WTC11 (cell line): ENCODE measurements at places on chromosomes 2 and 18.

DNA sequence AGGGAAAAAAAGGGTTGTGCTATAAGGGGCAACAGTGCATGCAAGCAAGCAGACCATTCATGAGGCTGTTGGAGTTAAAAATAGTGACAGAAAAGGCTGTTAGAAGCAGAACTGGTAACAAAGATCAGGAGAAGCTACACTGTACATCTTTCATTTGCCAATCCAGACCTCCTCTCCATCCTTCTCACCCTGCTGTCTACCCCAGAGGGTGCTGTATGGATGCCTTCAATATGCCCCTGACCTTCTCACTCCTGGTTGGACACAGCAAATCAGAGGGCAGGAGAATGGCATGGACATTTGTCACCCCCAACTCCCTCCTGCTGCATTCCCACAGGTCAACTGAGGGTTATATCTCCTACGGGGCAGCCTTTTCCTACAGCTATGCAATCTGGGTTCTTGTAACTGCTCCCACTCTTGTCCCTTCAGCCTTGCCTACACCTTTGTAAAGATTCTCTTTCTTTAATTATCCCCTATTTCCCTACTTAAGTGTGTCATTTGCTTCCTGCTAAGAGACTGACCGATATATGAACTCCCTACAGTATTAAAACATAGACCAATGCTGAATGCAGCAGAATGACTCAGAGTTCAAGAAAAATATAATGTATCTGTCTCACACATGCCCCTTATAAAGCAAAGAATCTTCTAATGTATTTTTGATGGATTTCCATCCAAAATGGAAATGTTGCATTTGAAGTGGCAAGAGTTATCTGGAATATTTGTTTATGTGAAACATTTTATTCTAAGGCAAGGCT lies 169.2 kb upstream of the NCKAP5 start:
- no peak for DNase-seq

GRCh38 chr2:128754246-128754724 lies 435.6 kb upstream of the HS6ST1 start:
- no peak for DNase-seq

- no peak for DNase-seq
Measured at GRCh38 chr18:22667616-22668422, 250.1 kb upstream of the CTAGE1 start.

GRCh38 chr2:53672881-53673522 lies 94.6 kb upstream of the CHAC2 start:
- DNase-seq, result no peak

GRCh38 chr2:48043131-48043700 lies 136.9 kb upstream of the FBXO11 start:
- DNase-seq, result no peak

- DNase-seq, result no peak
Measured at GRCh38 chr2:168611091-168611490, 155.0 kb downstream of the CERS6 start.

DNA sequence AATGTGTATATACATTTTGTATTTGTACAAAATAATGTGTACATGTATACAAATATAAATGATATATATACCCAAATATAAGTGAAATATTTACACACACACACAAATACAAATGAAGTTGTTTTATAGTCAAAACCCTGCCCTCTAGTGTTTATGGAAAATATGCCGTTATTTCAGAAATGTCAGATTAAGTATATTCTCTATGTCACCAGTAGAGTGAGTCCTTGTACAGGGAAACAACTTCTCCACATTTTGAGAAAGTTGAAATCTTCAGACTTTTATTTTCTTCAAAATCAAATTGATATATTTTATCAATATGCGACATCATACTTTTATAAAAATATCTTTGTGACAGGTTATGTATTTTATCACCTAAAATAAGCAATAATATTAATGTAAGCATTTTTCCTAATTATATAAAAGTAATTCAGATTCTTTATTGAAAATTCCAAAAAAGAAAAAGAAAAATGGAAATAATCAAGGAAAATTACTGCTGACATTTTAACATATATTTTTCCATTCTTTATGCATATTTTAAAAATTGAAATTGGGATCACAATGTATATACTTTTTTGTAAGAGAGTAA lies 22.4 kb downstream of the ARL6IP6 start:
- DNase-seq, result no peak

DNA sequence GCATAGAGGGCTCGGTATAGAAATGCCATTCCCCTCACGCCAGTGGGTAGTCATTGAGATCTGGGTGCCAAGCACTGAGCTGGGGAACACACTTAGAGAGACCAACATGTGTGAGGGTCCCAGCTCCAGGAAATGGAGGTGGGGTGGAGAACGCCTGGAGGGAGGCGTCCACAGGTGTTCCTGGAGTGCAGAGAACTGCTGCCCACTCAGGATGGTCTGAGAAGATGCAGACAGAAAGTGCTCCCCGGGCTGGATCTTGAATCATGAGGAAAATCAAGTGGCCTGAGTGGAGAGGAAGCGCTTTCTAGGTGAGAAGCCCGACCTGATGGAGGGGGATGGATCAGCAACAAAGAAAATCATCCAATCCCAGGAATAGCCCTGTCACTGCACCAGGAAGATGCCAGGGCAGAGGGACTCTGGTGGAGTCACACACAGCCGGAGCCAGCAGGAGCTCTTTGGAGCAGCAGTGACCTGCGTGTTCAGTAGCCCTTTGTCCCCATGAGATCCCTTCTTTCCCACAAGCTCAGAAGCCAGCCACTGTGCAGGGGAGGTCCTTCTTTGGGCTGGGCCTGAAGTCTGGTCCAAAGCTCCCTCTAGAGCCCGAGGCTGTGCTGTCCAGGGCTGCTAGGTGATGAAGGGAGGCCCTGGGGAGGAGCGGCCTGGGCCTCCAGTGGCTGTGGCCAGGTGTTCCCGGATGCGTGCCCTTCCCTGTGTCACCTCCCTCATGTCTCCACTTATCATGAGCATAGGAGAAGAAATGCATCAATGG lies 112.3 kb downstream of the RNF144A start:
- no peak for DNase-seq

GRCh38 chr18:23227726-23228070 lies 92.4 kb downstream of the CABLES1 start:
- DNase-seq, result no peak

DNA sequence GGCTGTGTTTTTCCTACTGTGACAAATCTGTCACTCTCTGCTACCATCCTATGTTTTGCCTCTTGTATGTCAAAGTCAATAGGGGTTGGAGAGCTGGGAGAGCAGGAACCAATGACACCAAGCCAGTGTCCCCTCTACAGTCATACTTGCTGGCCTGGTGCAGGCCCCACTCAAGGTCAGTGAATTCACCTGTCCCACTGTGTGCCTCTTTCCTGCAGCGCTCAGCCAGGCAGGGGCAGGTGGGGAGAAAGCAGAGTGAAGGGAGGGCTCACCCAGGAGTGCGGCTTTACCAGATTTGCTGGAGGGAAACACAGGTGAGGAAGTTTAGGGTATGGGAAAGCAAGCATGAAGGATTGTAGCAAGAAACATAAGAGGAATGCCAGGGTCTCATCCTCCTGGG lies 114.5 kb downstream of the GYPC start:
- no peak for DNase-seq
